ENCODE measurements at places on chromosomes 16 and 17. TPM values are rescaled to one million over a fixed set of nuclear protein-coding genes. Genes with fewer than 3 reads are reported as not detected.

DNA sequence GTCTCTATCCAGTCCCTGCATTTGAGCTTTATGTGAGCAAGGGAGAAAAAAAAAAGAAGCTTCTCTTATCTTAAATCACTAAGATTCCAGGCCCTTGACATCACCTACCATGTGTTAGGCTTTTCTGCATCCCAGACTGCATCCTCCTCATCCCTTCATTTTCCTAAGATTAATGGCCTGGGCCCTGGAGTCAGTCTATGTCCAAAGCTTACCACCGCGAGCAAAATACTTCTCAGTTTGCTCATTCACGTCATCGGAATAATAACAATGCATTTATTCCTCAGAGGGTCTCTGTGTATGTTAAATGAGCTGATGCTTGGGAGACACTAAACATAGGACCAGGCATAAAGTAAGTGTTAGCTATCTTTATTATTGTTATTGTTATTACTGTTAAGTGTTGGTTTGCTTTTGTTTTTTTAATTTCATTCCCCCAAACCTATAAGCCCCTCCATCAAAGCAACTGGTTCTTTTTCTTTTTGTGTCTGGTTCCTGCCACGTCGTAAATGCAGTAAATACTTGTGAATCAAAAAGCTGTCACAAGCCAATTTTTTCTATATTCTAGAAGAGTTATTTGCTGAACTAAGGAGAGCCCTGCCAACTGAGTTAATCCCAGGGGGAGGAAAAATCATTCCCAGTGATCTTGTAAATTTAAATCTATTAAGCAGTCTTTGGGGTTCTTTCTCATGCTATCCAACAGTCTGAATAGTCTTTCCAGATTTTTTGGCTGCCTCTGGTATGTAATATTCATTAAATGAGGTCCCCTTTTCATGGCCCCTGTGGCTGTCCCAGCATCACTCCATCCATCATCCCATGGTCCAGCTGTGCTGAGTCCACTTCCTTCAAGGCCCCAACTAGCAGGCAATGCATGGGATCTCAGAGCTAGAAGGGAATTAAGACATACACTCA lies 46.5 kb downstream of the VAT1L start:
- no peak for DNase-seq

GRCh38 chr16:11446566-11447119 lies 101.4 kb downstream of the RMI2 start:
- no peak for DNase-seq

DNA sequence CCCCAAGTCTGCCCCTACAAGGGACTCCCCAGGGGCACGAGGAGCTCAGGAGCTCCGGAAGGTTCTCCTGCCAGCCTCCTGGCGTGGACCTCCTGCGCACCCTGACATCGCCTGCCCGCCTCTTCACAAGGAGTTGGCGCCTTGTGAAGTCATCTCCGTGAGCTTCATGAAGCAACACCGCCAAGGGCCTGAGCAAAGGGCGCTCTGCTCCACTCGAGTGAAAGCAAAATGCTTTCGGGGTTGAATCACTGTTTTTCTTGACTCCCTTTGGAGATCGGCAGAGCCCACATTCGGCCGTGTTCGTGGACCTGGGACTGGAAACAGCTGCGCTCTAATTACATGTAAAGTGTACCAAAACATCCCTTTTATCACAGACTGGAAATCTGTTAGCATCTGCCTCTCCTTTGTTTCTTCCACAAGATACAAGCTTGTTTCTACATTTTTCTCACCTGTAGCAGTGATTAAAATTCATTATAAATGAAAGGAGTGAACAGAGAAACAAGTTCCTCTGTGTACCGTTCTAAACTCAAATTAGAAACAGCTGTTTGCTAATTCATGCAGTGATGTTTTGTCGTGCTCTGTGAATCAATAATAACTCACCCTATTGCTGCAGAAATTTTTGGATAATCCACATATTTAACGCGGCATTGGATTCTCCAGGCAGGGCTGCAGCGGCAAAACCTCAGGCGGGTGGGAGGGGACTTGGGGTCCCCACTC lies 203.3 kb downstream of the ZNF423 start:
- peak; percentile 80 for DNase-seq

GRCh38 chr17:4097165-4097960 lies 45.5 kb downstream of the ZZEF1 start:
- DNase-seq = no peak

DNA sequence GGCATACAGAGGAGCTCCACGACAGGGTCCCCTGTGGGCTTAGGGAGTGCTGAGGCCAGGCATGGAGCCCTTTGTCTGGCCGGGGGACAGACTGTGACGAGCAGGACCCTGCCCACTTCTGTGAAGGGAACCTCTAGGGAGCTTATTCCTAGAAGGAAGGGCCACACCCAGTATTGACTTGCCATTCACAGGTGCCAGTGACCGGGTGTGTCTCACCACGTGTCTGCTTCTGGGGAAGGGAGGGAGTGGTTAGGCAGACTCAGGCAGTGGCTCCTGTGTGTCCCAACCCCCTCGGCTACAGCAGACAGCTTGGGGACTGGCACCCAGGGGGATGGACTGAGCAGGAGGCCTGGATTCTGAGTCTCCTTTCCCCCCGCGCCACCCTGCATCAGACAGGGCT lies 57.2 kb downstream of the SOCS1 start:
- no peak for DNase-seq

Gene PARN
- total RNA-seq = 16.1 TPM

Gene ALDH3A2
- total RNA-seq = 53.6 TPM

Gene ZP2
- total RNA-seq = not detected

Data from Right ventricle myocardium superior (tissue), 1 donor.